ENCODE measurements at places on chromosomes 12 and 14.

GRCh38 chr12:55862286-55862685, 19.6 kb upstream of the MMP19 start:
- no peak for DNase-seq

DNA sequence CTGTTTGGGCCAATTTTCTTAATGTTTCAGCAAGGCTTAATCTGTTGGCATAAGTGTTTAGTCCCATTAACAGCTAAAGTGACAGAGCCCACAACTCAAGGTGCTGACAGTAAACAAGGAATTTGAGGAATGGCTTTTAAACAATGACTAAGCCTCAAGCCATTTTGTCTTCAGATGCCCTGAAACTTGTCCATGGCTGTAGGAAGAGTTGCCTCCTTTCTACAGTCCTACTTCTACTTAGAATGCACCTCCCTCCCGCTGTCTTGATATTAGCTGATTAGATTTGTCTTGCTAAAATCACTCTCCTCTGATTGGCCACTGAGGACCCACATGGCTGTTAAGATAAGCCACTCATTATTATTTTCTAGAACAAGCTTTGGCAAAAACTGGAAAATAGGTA, 188.4 kb upstream of the OTX2 start:
- no peak for DNase-seq

DNA sequence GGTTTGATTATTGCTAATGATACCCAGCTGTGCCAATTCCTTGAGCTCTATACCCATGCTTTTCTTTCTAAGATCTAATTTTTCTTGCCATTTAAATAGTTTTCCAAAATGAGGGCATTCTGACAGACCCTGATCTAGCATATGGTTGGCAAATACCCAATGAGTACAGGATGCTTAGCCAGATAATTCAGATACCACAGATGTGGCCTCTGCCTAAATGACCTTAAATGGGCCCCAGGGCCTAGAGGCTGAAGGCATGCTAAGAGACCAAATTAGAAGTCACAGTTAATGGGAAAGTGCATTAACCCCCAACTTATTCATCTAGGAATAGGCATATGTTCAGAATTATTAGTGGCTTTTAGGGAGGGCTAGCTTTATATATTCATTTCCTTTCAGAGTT, 122.3 kb upstream of the CNOT2 start:
- no peak for DNase-seq

- DNase-seq = peak; percentile 54
Observed at GRCh38 chr12:1592444-1593173, 1.8 kb downstream of the FBXL14 start.

DNA sequence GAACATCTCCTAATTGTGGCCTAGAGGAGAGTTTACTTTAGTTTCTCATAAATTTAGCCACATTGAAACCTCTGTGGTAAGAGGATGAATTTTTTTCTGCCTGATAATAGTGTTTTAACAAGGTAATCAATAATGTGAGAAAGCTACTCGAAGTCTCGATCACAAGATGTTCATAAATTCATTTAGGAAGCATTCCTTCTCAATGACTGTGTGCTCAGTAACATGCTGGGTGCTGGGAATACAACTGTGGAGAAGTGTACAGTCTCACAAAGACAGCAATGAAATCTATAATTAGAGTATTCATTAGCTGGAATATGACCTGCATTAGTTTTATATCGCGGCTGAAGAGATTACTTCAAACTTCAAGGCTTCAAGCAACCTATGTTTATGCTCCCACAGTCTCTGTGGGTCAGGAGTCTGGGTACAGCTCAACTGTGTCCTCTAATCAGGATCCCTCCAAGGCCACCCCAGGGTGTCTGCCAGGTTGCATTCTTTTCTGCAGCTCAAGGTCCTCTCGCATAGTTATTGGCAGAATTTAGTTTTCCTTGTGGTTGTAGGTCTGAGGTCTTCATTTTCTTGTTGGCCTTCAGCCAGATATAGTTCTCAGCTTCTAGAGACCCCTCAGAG, 167.6 kb downstream of the ANO4 start:
- DNase-seq = no peak

DNA sequence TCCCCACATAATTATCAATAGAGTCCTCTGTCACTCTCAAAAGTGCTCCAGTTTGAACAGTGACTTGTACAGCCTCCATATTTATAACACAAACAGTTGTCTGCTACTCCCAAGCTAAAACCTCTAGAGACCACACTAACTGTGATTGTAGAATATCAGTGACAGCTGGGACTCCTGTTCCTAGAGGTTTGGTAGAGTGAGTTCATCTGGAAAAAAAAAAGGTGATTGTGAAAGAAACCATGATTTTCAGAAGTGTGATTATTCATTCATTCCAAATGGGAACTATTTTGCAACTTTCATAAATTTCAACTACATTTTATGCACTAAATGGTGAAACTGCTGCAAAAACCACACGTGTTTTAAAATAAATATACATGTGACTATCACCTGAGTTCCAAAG, 128.0 kb upstream of the PLXNC1 start:
- no peak for DNase-seq
